IPS DF 6.9 (cell line): ENCODE measurements at places on chromosomes 5 and 9.

DNA sequence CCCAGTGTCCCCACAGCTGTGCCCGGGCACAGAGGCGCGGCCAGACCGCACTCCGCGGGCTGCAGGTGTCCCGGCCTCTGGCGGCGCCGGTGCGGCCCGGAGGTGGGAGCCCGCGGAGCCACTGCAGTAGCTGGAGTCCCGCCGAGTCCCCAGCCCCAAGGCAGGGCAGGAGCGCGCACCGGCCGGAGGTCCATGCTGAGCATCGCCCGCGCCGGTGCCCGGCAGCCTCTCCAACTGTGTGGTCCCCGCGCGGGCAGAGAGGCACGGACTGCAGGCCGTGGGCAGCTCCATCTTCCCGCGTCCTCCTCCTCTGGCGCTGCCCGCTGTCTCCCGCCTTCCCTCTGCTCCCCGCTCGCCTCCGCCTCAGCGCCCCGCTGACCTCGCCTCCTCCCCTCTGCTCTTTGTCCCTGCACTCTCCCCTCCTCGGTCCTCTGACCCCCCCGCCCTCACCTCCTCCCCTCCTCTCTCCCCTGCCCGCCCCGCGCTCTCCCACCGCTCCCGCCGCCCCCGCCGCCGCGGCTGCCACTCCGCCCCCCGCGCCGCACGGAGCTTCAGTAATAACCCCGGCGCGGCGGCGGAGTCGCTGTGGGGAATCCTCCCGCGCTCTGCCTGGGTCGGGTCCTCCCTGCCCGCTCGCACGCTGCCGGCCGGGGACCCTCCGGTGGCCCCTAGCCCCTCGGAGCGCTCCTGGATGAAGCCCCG, at the start of gene ADAMTS16:
TSS of gene ADAMTS16 (plus strand) at position 554 of the 702 bp plus-strand sequence. CDS start at position 692, 138 bp downstream.
- DNase-seq, result no peak

DNA sequence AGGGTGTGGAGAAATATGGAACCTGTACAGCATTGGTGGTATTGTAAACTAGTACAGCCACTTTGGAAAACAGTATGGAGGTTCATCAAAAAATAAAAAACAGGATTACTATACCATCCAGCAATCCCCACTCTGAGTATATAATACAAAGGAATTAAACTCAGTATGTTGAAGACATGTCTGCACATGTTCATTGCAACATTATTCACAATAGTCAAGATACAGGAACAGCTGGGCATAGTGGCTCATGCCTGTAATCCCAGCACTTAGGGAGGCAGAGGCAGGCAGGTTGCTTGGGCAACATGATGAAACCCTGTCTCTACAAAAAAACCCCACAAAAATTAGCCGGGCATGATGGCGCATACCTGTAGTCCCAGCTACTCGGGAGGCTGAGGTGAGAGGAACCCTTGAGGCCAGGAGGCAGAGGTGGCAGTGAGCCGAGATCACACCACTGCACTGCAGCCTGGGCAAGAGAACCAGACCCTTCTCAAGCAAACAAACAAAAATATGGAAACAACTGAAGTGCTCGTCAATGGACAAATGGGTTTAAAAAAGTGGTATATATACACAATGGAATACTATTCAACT, 63.6 kb downstream of the TMEM174 start:
- DNase-seq, result no peak

GRCh38 chr9:34782372-34782771, 72.4 kb upstream of the CCL21 start:
- DNase-seq, result no peak

DNA sequence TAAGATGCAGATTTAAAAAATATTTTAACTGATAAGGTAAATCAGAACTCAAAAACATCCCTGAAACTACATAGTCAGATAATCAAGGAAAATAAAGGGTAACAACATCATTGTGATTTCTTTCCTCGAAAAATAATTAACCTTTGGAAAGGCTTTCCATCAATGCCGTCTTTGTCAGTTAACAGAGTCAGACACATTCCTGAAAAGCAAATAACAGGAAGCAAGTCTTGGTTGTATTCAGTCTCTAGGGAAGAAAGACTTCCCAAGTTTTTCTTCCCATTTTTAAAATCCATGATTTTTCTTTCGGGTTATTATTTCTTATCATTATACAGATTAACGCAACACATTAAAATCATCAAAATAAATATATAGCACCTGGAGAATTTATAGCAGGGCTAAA, 256.4 kb upstream of the CDH6 start:
- no peak for DNase-seq

DNA sequence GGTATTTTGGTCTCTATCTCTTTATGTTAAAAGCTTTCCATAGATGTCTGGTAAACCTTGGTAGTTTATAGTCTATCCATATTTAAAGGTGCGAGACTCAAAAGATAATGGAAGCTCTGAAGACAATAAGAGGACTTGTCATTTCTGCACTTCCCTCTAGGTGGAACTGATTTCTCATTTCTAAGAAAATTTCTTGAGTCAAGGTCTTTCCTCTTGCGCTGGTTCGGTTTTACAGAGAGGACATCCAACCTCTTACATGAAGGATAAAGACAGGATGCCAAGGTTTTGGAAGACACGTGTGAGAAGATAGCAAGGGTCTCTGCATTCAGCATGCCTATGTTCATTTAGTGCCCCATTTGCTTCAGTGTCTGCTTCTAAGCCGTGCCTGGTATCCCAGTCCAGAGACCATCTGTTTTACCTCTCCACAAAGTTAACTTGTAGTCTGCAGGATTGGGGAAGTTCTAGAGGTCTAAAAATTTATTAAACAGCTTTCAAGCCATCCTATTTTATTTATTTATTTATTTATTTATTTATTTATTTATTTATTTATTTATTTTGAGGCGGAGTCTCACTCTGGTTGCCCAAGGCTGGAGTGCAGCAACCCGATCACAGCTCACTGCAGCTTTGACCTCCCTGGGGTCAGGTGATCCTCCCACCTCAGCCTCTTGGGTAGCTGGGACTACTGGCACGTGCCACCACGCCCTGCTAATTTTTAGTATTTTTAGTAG, 41.6 kb downstream of the KIAA1191 start:
- DNase-seq, result no peak

GRCh38 chr5:91906027-91906426, 522.9 kb upstream of the ARRDC3 start:
- no peak for DNase-seq

DNA sequence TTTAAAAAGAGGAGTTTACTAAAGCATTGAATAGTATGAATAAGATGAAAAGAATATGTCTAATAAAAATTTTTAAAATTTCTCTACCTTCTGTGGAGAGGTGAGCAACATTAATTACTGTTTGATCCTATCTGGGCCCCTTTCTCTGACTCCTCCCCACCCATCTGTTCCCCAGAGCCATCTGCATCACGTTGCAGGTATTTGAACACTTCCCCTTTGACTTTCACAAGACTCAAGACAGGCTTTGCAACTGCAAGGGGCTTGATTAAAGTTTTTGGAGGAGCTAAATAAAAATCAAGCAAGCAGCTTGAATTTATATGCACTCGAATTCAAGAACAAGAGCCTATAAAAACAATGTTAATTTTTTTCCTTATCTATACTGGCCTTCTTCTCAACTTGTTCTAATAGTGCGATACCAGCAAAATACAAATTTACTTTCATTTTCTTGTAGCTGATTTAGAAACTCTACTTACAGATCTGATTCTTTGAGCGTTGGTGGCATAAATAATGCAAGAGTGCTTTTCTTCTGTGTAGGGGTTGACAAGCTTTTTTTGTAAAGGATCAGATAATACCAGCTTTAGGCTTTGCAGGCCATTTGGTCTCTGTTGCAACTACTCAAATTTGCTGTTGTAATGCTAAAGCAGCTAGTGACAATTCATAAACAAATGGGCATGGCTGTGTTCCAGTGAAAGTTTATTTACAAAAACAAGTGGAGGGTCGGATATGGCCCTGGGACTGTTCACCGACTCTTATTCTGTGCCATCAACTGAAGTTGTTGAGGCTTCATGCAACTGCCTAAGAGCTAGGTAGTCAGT, 21.2 kb downstream of the TXNDC8 start:
- DNase-seq, result no peak

DNA sequence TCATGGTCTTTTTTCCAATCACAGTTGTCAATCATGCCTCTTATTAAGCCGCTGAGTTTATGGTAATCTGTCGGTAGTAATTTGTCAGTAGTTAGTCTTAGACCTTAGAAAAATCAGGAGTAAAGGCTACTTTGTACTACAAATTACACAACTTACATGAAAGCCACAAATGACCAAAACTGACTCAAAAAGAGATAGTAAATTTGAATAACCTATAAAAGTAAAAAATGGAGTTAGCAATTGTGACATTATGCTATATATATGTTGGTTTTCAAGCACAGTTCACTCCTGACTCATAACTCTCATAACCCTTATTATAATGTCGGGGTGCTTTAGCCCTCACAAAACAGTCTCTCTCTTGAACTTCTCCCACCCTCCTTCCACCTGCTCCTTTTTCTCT, 251.8 kb downstream of the ROR2 start:
- DNase-seq, result no peak

- DNase-seq, result no peak
Observed at GRCh38 chr9:133693703-133694529, 44.2 kb downstream of the SARDH start.

GRCh38 chr9:5499157-5499556, 11.2 kb upstream of the PDCD1LG2 start:
- DNase-seq, result no peak

- DNase-seq, result no peak
Observed at GRCh38 chr5:103452666-103453065, 109.9 kb downstream of the NUDT12 start.

DNA sequence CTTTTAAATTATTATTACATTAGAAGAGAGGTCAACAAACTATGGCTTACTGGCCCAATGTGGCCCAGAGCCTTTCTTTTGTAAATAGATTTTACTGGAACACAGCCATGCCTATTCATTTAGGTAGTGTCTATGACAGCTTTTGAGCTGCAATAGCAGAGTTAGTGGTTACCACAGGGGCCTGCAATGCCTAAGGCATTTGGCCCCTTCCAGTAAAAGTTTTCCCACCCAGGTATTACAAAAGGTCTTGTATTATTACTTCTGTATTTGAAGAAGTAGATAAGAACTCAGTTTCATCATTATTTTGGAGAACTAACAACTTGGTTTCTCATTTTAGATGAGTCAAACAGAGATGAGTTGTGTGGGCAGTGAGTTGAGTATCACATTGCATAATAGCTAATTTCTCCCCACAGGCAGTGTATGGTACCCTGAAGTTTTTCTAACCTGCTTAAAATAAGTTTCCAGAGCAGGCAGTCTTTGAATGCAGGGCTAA, 9.5 kb downstream of the MTRR start:
- no peak for DNase-seq

DNA sequence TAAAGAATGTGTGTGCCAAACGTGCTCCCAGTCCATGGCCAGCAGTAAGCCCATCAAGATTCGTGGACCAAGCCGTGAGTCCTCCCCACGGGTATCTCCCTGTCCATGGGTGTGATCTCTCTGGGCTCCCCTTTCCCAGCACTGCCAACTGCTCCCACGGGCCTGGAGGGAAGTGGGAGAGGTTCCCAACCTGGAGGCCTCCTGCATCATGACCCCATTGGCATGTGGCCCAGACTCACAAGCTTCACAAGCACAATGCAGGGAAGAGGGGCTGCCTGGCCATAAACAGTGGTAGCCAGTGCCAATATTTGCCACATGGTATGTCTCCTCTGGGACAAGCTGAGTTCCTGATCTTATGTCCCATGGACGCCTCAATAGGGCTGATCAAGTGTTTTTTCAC, 59.1 kb downstream of the ABLIM3 start:
- DNase-seq, result no peak

GRCh38 chr9:34493972-34494535, 28.7 kb downstream of the ENHO start:
- no peak for DNase-seq

- no peak for DNase-seq
Observed at GRCh38 chr9:124932333-124932732, 8.6 kb downstream of the GOLGA1 start.

DNA sequence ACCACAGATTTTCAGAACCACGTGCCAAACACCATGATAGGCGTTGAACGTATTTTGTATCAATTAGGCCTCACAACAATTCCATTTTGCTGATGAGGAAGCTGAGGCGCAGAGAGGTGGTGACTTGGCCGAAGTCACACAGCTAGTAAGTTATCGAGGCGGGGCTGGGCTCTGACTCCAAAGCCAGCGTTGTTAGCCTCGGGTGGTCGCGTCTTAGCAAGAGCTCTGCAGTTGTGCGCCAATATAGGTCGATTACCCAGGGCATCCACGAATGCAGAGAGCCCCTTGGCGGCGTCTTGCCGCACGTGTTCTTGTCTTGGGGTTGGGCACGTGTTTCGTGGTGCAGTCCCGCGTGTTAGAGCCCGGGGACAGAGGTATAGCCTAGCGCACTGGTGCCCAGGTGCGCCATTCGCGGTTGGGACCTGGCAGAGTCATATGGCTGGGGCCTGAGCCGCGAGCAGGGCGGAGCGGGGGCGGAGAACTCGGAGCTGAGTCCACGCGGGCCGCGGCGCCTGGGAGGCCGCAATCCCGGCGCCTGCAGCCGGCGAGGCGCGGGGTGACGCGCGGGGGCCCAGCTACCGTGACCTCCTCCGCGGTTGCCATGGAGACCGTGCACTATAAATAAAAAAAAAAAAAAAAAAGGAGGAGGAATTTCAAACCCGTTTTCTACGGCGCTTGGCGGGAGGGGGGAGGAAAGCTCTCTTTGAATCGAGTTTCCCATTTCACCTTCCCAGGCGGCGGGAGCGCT, 62.3 kb downstream of the CXXC5 start:
- DNase-seq, result no peak

- no peak for DNase-seq
Observed at GRCh38 chr9:117706421-117707116, 2.4 kb downstream of the TLR4 start.

GRCh38 chr5:140055152-140055551, 12.1 kb upstream of the NRG2 start:
- DNase-seq, result no peak

DNA sequence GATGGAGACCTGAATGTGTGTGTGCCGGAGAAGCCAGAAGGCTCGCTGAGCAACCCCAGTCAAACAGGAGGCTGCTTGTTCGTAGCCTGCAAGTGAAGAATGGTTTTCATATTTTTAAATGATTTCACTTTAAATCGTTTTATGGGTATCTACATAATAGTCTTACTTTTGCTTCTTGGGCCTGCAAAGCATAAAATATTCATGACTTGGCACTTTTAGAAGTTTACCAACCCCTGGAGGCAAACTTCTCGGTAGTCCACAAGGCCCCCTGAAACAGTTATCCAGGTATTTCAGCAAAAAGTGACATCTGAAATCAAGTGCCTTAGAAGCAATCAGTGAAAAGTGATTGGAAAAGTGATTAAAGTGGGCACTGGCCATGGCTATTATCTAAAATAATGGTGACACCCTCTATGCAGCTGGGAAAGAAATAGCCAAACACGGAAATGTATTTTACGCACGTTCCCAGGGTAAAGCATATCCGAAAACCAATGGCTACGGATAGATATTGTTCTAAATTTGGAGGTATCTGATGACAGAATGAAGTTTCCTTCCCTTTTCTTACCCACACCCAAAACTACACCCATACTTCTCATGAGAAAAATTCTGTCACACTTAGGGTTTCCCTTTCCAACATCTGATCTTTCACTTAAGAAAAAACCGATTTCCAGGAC, 39.0 kb downstream of the RAPGEF1 start:
- DNase-seq, result no peak

- DNase-seq, result no peak
Observed at GRCh38 chr5:149857499-149857898, 87.1 kb downstream of the PDE6A start.

GRCh38 chr9:80792726-80793125, 896.6 kb downstream of the TLE1 start:
- no peak for DNase-seq
